Activated CD8-positive, alpha-beta T cell treated with anti-CD3 and anti-CD28 coated beads, Interleukin-2, amount 10 ng/mL, durations not matched to agents 7 days and 5 days (primary cell): ENCODE measurements at places on chromosomes 12 and 14. TPM values are rescaled to one million over a fixed set of nuclear protein-coding genes. Genes with fewer than 3 reads are reported as not detected.

GRCh38 chr14:39247256-39247655 is 13.5 kb downstream of the MIA2 start:
- DNase-seq: no peak

- DNase-seq: no peak
These were observed 921 bp downstream of the DEPDC4 start for GRCh38 chr12:100265732-100266584.

GRCh38 chr12:58850826-58851225 is 69.5 kb downstream of the LRIG3 start:
- no peak for DNase-seq

DNA sequence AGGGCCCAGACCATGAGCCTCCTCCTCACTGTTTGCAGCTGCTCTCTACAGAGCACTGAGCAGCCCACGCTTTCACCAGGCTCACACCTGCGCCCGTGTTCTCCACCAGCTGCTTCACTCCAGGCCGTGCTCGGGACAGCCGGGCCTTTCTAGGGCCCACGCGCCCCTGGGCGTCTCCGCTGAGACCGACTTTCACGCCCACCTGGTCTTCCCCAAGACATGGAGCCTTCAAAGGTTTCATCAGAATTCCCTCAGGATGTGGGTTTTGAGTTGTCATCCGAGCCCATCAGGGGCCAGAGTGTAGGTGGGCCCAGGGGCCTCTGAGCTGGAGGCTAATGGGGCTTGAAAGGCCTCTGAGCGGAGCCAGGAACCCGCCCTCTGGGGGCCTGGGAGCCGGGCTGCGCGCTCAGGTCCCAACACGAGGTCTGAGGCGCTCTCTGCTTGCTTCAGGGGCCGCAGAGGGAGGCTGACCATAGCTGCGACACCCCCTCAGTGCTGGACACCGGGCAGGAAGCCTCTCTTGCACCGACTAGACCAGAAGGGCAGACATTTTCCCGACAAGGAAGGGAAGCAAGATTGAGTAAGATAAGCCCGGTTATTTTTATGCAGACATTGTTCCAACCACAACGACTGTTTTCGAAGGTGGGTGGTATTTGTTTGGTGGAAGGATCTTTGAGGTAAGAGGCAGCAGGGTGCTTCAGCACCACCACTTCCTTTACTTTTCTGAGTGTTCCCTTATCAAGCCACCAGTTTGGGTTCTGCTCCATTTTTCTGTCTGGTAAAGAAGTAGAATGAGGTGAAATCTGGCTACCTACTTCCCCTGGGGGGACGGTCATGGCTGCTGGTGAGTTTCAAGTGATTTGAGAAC is 125.0 kb upstream of the FUT8 start:
- peak; percentile 79 for DNase-seq

DNA sequence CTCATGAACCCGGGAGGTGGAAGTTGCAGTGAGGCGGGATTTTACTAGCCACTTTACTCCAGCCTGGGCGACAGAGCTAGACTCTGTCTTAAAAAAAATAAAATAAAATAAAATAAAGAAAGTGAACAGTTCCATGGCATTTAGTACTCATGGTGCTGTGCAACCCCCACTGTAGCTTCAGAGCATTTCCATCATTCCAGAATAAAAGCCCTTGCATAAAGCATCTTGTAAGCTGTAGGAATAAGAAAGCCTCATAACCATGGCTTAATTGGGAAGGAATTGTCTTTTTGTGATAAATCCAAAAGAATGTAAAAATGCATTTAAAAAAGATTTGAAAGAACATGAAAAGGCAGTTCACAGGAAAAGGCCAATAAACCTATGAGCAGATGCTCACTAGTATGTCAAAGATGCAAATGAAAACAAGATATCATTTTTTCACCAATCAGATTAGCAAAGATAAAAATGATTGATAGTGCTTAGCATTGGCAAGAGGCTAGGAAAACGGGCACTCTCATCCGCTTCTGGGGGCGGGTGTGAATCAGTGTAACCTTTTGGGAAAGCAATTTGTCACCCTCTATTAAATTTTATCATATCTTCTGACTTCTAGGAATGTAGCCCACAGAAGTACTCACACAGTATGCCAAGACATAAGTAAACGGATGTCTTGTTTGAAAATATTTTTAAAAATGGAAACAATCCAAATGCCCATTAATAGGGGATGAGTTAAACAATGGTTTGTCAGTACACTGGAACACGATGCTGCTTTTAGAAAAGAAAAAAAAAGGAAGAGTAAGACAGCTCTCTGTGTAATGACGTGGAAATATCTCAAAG is 46.6 kb downstream of the CFAP251 start:
- DNase-seq: no peak

DNA sequence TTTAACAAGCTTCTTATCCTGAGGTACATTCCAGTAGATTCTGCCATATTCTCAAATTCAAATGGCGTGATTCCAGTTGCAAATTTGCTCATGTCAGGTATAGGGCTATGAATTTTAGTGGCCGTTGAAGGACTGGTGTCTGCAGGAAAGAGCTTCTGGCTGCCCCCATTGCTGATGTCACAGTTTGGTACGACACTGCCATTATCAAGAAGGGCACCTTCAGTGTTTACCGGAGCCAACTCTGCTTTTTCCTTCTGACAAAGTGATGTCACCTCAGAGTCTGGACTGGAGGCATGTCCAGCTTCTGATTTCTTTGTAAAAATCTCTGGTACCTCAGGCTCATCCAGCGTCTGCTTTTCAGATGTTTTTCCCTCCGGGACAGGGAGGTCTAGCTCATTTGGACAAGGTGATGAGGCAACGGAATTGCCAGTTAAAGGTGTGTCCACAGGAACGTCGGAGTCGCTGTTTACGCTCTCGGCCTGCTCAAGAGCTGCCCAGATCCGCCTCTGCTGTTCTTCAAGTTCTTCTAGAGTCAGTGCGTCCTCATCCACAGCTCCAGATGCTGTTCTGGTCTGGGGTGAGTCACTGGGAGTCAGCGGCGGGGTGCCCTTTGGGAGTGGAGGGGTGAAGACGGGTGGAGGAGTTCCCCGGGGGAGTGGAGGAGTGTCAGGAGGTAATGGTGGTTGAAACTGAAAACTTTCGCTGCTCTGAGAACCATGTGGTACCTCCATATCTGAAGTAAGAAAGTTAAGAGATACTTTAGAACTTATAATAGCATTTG is 27.0 kb downstream of the ZCCHC8 start:
- peak; percentile 26 for DNase-seq

DNA sequence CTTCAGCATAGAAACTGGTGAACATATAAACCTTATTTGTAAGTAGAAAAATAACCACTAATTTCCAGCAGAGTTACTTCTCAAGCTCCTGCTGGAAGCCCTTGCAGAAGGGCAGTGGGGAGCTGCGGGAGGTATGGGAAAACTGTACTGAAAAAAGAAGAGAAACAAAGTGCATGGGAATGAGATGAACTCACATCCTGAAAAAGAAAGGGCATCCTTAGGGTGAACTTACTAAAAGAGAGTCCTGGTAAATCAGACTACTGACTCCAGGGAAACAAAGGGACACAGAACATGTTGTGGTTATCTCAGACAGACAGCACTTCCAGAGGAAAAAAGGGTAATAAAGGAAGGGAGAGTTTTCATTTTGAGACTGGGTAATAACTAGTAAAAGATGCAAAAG is 515.1 kb downstream of the RPL10L start:
- DNase-seq: no peak

DNA sequence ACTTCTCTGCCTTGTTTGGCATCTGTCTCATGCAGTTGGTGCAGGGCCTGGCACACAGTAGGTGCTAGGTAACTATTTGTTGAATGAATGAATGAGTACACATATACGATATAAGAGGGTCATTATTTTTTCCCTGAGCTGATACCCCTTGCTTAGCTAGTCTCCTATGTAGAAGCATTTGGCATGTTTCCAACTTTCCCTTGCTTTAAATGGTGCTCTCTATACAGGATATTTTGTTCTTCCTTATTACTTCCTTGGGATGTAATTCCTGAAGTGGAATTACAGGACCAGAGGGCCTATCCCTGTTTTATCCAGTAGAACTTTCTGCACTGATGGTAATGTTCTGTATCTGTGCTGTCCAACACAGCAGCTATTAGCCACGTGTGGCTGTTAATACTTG is 250.1 kb upstream of the PWP1 start:
- no peak for DNase-seq

DNA sequence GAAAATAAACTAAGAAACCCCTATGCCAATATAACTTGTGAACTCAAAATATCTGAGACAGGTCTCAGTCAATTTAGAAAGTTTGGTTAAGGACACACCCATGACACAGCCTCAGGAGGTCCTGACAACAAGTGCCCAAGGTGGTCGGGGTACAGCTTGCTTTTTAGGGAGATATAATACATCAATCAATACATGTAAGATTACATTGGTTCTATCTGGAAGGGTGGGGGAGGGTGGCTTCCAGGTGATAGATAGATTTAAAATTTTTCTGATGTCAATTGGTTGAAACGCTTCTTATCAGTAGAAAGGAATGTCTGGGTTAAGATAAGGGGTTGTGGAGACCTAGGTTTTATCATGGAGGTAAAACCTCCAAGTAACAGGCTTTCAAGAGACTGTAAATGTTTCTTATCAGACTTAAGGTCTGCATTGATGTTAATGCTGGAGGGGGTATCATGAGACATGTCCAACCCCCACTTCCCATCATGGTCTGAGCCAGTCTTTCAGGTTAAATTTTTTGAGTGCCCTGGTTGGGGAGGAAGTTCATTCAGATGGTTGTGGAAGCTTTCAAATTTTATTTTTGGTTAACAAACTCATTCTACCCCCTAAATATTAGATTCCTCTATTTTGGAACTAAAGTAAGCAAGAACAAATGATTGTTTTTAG is 82.0 kb upstream of the RASSF8 start:
- DNase-seq: no peak

GRCh38 chr12:84919271-84919670 is 6.7 kb upstream of the SLC6A15 start:
- DNase-seq: no peak

- DNase-seq: no peak
These were observed 85.4 kb downstream of the HECTD1 start for GRCh38 chr14:31122098-31122611.

GRCh38 chr14:88013750-88014349 is 8.9 kb downstream of the GPR65 start:
- DNase-seq: peak; percentile 46

GRCh38 chr12:124123296-124124000 is 150.4 kb downstream of the ZNF664 start:
- no peak for DNase-seq

GRCh38 chr12:10634427-10634826 is 21.0 kb upstream of the MAGOHB start:
- no peak for DNase-seq

DNA sequence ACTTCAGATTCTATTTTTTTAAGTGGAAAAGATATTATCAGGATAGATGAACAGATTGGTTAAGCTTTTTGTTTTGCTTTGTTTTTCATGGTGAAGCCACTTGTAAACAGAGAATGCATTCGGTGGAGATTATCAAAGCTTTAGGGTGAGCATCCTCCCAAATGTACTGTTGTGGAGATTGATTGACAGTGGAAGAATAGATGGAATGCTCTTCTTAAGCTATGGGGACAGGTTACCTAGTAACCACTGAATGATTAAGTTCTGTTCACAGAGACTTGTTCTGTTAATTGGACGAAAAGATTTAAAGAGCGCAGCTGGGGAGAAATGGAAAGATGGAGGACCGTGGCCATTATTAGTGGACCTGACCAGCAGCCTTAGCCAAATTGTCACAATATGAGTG is 21.8 kb upstream of the SPATA7 start:
- no peak for DNase-seq

DNA sequence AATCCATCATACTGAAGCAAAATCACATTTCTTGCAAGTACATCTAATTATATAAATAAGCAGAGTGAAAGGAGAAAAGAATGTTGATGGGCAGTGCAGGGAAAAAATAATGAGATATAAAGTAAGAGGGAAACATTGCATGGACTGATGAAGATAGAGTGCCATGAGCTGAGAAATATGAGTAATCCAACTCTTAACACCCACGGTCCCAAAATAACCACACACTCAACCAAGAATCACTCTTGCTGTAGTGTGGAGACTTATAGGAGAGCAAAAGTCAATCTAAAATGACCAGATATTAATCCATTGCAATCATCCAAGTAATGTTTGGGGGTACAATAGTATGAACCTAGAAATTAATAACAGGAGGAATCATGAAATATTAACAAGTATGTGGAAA is 40.2 kb downstream of the MYF5 start:
- no peak for DNase-seq

GRCh38 chr14:56635041-56635440 is 55.4 kb downstream of the TMEM260 start:
- no peak for DNase-seq

DNA sequence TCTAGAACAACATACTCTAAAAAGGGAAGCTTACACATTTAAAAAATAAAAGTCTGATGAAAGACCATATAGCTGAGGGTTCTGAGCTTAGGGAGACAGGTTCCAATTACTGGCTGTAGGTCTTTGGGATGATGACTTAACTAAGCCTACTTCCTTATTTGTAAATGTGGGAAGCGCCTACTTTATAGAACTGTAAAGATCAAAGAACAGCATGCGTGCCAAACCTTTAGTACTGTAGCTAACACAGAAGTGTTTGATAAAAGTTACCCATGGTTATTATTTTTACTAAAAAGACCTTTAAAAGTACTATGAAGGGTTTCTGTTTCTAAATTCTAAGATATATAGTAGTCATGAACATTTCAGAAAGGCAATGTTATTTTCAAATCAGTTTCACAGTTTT is 35.7 kb downstream of the STK38L start:
- DNase-seq: no peak

DNA sequence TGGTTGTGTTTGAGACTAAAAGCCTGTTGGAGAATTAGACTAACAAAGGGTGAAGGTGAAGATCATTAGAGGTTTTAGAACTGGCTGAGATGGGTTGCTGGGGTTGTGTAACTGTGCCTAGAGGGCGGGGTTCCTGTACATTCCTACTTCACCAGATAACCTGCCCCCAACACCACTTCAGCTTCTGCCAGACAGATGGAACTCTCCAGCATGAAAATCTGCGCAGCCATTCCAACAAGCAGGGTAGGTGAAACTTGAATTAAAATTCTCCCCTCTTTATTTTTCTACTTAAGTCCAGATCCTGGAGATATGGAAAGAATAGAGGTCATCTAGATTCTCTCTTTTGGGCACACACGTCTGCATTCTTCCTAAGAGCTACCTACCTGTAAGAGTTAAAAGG is 6.0 kb downstream of the FOXG1 start:
- no peak for DNase-seq

HOXC10 gene
- total RNA-seq: not detected

TIMELESS gene
- 65.7 TPM for total RNA-seq

PRB2 gene
- total RNA-seq: not detected

KLHDC1 gene
- 1.5 TPM for total RNA-seq

OXA1L gene
- total RNA-seq: 104 TPM

TMTC1 gene
- total RNA-seq: not detected

CD27 gene
- 131 TPM for total RNA-seq

RFLNA gene
- total RNA-seq: not detected

TAS2R19 gene
- 2.1 TPM for total RNA-seq
